Endothelial cell (in vitro differentiated cells): ENCODE measurements at places on chromosomes 6 and 20. TPM values are rescaled to one million over a fixed set of nuclear protein-coding genes. Genes with fewer than 3 reads are reported as not detected.

The GPX5 gene
- total RNA-seq, result not detected

The TMEM244 gene
- not detected for total RNA-seq

The SOBP gene
- 1.5 TPM for total RNA-seq

The LAMP5 gene
- total RNA-seq, result 0.80 TPM

The MDFI gene
- 285 TPM for total RNA-seq

The TENT5A gene
- 2.3 TPM for total RNA-seq

The NOX3 gene
- not detected for total RNA-seq

The WFDC12 gene
- not detected for total RNA-seq

The C4A gene
- 6.1 TPM for total RNA-seq

DNA sequence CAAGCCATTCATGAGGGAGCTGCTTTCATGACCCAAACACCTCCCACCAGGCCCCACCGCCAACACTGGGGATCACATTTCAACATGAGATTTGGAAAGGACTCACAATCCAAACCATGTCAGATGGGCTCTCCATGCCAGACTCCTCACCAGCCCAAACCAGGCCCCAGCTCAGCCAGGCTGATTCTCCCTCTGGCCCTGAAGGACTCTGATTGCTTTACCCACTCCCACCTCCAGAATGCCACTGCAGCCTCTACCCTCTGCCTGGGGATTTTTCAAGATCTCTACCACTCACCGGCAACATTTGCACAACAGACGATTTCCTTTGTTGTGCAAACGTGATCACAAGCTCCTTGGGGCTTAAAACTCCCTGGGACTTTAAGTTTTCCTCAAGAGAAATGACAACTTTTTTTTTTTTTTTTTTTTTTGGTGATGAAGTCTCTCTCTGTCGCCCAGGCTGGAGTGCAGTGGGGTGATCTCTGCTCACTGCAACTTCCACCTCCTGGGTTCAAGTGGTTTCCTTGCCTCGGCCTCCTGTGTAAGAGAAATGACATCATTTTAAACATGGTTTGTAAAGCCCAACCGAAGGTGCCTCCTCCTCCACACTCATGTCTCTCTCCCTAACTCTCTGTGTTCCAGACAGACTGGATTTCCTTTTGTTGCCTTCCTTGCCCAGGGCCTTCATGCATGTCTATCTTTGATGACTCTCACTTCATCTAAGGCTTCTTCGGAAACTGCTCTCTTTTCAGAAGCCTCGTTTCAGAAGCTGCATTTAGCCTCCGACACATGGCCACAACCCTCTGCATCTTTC is 147.0 kb downstream of the CDH26 start:
- no peak overlapping the region for H3K27ac ChIP-seq
- peaks cover 3% of the 10 kb centered on the region for H3K27me3 ChIP-seq
- H3K4me1 ChIP-seq, result peaks cover 7% of the 10 kb centered on the region
- no peak for DNase-seq
- no peaks in the 10 kb centered on the region for H3K36me3 ChIP-seq

- no peak overlapping the region for H3K4me3 ChIP-seq
- peaks cover 2% of the 10 kb centered on the region for H3K27me3 ChIP-seq
- no peak overlapping the region for H3K27ac ChIP-seq
- no peak for DNase-seq
Observed at GRCh38 chr6:21537637-21538036, 55.9 kb upstream of the SOX4 start.

- H3K4me3 ChIP-seq, result no peak overlapping the region
- H3K4me1 ChIP-seq, result no peaks in the 10 kb centered on the region
- no peak overlapping the region for H3K27ac ChIP-seq
- H3K36me3 ChIP-seq, result no peaks in the 10 kb centered on the region
- DNase-seq, result no peak
Observed at GRCh38 chr6:168091381-168092264, 12.6 kb upstream of the FRMD1 start.

GRCh38 chr6:88989215-88989614 is 25.8 kb upstream of the RNGTT start:
- H3K27me3 ChIP-seq, result no peaks in the 10 kb centered on the region
- H3K36me3 ChIP-seq, result no peaks in the 10 kb centered on the region
- no peak overlapping the region for H3K4me3 ChIP-seq
- H3K27ac ChIP-seq, result no peak overlapping the region

- no peaks in the 10 kb centered on the region for H3K27me3 ChIP-seq
- DNase-seq, result no peak
- no peaks in the 10 kb centered on the region for H3K4me1 ChIP-seq
- H3K4me3 ChIP-seq, result no peak overlapping the region
- H3K27ac ChIP-seq, result no peak overlapping the region
Observed at GRCh38 chr6:89734526-89734925, 85.1 kb downstream of the MDN1 start.

GRCh38 chr6:6674872-6675271 is 86.4 kb downstream of the LY86 start:
- no peak overlapping the region for H3K27ac ChIP-seq
- H3K36me3 ChIP-seq, result no peaks in the 10 kb centered on the region
- H3K4me3 ChIP-seq, result no peak overlapping the region
- H3K4me1 ChIP-seq, result peaks cover 24% of the 10 kb centered on the region

- peak; percentile 26 for DNase-seq
- no peaks in the 10 kb centered on the region for H3K27me3 ChIP-seq
- H3K4me3 ChIP-seq, result no peak overlapping the region
- H3K27ac ChIP-seq, result peak overlapping the region; percentile 83
Observed at GRCh38 chr20:24337069-24337468, 132.4 kb upstream of the SYNDIG1 start.

- peaks cover 32% of the 10 kb centered on the region for H3K4me1 ChIP-seq
- H3K27me3 ChIP-seq, result peaks cover 7% of the 10 kb centered on the region
- no peak for DNase-seq
- H3K27ac ChIP-seq, result no peak overlapping the region
- H3K36me3 ChIP-seq, result peaks cover 3% of the 10 kb centered on the region
Observed at GRCh38 chr20:4829514-4830215, 108.0 kb downstream of the PRND start.

DNA sequence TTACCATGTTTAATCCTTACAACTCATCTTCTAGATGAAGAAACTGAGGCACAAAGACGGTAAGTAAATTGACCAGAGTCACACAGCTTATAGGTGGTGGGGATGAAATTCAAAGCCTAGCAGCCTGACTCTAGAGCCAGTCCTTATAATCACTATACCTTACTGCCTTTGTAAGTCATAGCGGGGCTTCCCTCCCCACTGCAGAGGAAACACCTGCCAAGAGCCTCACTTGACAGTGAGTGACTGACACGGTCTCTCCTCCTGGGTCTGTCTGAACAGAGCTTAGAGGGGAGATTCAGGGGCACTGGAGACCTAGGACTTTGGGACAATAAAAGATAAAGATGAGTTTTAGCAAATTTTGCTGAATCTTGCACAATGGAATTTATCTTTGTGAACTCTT is 12.8 kb downstream of the SUN5 start:
- no peak overlapping the region for H3K4me3 ChIP-seq
- no peak for DNase-seq
- H3K27me3 ChIP-seq, result peaks cover 4% of the 10 kb centered on the region
- H3K4me1 ChIP-seq, result no peaks in the 10 kb centered on the region
- no peak overlapping the region for H3K27ac ChIP-seq

DNA sequence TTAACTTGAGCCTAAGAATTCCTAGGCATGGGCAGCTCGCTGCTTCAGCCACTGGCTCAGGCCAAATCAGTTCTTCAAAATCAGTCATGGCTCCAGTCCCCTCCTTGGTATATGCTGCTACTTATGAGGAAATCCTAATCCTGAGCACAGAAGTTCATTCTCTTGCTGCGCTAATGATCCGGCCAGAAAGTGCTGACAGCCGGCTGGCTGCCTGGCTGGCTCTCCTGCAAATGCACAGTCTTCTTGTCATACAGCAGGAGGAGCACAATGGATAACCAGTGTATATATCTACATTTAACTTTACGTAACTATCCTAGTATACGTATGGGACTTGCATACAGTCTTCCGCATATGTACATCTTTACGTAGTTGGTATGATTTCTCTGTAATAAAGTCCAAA is 500.8 kb downstream of the PRKN start:
- H3K36me3 ChIP-seq, result no peaks in the 10 kb centered on the region
- H3K4me1 ChIP-seq, result peaks cover 11% of the 10 kb centered on the region
- no peak overlapping the region for H3K4me3 ChIP-seq

- no peak overlapping the region for H3K4me3 ChIP-seq
- peaks cover 2% of the 10 kb centered on the region for H3K27me3 ChIP-seq
- peaks cover 13% of the 10 kb centered on the region for H3K4me1 ChIP-seq
- no peak overlapping the region for H3K27ac ChIP-seq
Observed at GRCh38 chr6:148850964-148851363, 104.1 kb downstream of the UST start.

DNA sequence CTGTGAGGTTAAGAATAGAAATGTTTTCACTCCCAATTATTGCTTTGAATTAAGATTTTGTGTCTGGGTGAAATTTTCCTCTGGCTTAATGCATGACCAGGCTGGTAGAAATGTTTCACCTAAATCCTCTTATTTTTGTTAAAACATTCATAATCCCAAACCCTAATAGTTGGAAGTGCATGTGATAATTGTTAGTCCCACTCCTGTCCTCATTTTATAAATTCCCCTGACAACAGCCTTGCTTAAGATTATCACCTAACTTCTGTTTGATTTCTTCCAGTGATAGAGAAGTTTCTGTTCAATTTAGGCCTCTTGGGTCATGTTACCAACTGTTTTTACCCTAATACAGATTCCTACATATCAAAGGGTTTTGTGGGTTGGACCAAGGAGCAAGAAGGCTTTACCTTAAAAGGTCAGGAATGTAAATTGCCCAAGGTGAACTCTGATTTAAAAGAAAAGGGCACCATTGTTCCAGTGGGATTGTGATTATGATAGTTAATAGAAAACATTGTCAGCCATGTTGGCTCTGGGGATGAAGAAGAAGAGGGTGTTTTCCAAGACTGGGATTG is 158.7 kb upstream of the CENPW start:
- no peak overlapping the region for H3K27ac ChIP-seq
- H3K36me3 ChIP-seq, result no peaks in the 10 kb centered on the region
- DNase-seq, result no peak
- no peaks in the 10 kb centered on the region for H3K27me3 ChIP-seq

- H3K27ac ChIP-seq, result no peak overlapping the region
- peaks cover 1% of the 10 kb centered on the region for H3K27me3 ChIP-seq
- peaks cover 42% of the 10 kb centered on the region for H3K4me1 ChIP-seq
- H3K4me3 ChIP-seq, result no peak overlapping the region
- no peak for DNase-seq
Observed at GRCh38 chr6:7171119-7171518, 63.4 kb downstream of the RREB1 start.
